ENCODE measurements at places on chromosomes 6 and 20.

- no peak overlapping the region for H3K27ac ChIP-seq
- peaks cover 9% of the 10 kb centered on the region for H3K4me1 ChIP-seq
- H3K4me3 ChIP-seq, result no peak overlapping the region
These were observed 77.1 kb downstream of the TBC1D7 start for GRCh38 chr6:13251242-13251641.

GRCh38 chr6:147933224-147933623 is 409.4 kb upstream of the SASH1 start:
- H3K4me1 ChIP-seq, result no peaks in the 10 kb centered on the region
- no peaks in the 10 kb centered on the region for H3K27me3 ChIP-seq
- no peak overlapping the region for H3K4me3 ChIP-seq
- H3K36me3 ChIP-seq, result peaks cover 1% of the 10 kb centered on the region
- DNase-seq, result no peak
- H3K27ac ChIP-seq, result no peak overlapping the region

GRCh38 chr6:115783402-115784061 is 277.2 kb downstream of the FRK start:
- H3K4me3 ChIP-seq, result no peak overlapping the region
- H3K36me3 ChIP-seq, result no peaks in the 10 kb centered on the region
- DNase-seq, result no peak
- no peaks in the 10 kb centered on the region for H3K4me1 ChIP-seq
- H3K27me3 ChIP-seq, result peaks cover 3% of the 10 kb centered on the region

- no peak for DNase-seq
- H3K36me3 ChIP-seq, result peaks cover 5% of the 10 kb centered on the region
- peaks cover 9% of the 10 kb centered on the region for H3K4me1 ChIP-seq
These were observed 482.9 kb upstream of the SOX4 start for GRCh38 chr6:21110684-21111083.

GRCh38 chr20:64109831-64110391 is 2.5 kb upstream of the NPBWR2 start:
- no peak overlapping the region for H3K27ac ChIP-seq
- H3K4me1 ChIP-seq, result peaks cover 25% of the 10 kb centered on the region
- DNase-seq, result no peak
- H3K4me3 ChIP-seq, result no peak overlapping the region
- no peaks in the 10 kb centered on the region for H3K36me3 ChIP-seq
- H3K27me3 ChIP-seq, result no peaks in the 10 kb centered on the region

GRCh38 chr6:41177287-41177686 is 14.4 kb upstream of the TREM2 start:
- peak overlapping the region; percentile 2 for H3K27ac ChIP-seq
- H3K36me3 ChIP-seq, result no peaks in the 10 kb centered on the region
- no peak overlapping the region for H3K4me3 ChIP-seq
- no peak for DNase-seq
- peaks cover 2% of the 10 kb centered on the region for H3K27me3 ChIP-seq
- H3K4me1 ChIP-seq, result peaks cover 6% of the 10 kb centered on the region

- no peaks in the 10 kb centered on the region for H3K27me3 ChIP-seq
- H3K27ac ChIP-seq, result no peak overlapping the region
- no peaks in the 10 kb centered on the region for H3K4me1 ChIP-seq
- no peaks in the 10 kb centered on the region for H3K36me3 ChIP-seq
These were observed 532.1 kb upstream of the CHD6 start for GRCh38 chr20:42150230-42150629.

- peaks cover 3% of the 10 kb centered on the region for H3K36me3 ChIP-seq
- no peak overlapping the region for H3K4me3 ChIP-seq
- peaks cover 8% of the 10 kb centered on the region for H3K4me1 ChIP-seq
- DNase-seq, result no peak
These were observed 82.8 kb upstream of the E2F3 start for GRCh38 chr6:20318851-20319387.

- H3K27me3 ChIP-seq, result no peaks in the 10 kb centered on the region
- no peak overlapping the region for H3K4me3 ChIP-seq
- no peak overlapping the region for H3K27ac ChIP-seq
- peaks cover 43% of the 10 kb centered on the region for H3K36me3 ChIP-seq
These were observed 114.3 kb downstream of the UBE3D start for GRCh38 chr6:82951389-82951788.

- H3K27me3 ChIP-seq, result no peaks in the 10 kb centered on the region
- peaks cover 57% of the 10 kb centered on the region for H3K4me1 ChIP-seq
- no peak for DNase-seq
- H3K36me3 ChIP-seq, result no peaks in the 10 kb centered on the region
- peak overlapping the region; percentile 83 for H3K27ac ChIP-seq
These were observed 26.7 kb downstream of the FOXO3 start for GRCh38 chr6:108587258-108588059.

- H3K4me3 ChIP-seq, result no peak overlapping the region
- no peak overlapping the region for H3K27ac ChIP-seq
- H3K4me1 ChIP-seq, result peaks cover 3% of the 10 kb centered on the region
- DNase-seq, result no peak
- H3K27me3 ChIP-seq, result peaks cover 19% of the 10 kb centered on the region
These were observed 33.8 kb upstream of the PMEPA1 start for GRCh38 chr20:57743450-57744095.

- H3K36me3 ChIP-seq, result no peaks in the 10 kb centered on the region
- H3K27ac ChIP-seq, result no peak overlapping the region
- no peaks in the 10 kb centered on the region for H3K27me3 ChIP-seq
- H3K4me3 ChIP-seq, result no peak overlapping the region
These were observed 81.9 kb upstream of the CEP162 start for GRCh38 chr6:84309336-84309735.

DNA sequence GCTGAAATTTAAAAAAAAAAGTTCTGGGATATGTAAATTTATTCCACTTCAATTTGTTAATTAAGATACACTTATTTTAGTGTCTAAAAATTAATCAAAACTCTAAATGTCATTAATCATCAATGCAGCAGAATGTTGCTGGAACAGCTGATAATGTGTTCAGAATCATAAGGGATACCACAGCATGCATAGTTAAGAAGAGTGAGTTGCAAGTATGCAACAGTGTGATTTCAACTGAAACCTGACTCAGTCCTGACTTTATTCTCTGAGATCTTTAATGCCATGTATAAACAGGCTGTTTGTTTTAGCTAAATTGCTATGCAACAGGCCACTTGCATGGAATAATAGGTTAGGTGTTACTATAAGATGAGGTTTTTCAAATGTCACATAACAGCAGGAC is 1.4 kb downstream of the GRIK2 start:
- no peaks in the 10 kb centered on the region for H3K36me3 ChIP-seq
- H3K27me3 ChIP-seq, result peaks cover 15% of the 10 kb centered on the region
- H3K4me3 ChIP-seq, result no peak overlapping the region
- DNase-seq, result no peak

DNA sequence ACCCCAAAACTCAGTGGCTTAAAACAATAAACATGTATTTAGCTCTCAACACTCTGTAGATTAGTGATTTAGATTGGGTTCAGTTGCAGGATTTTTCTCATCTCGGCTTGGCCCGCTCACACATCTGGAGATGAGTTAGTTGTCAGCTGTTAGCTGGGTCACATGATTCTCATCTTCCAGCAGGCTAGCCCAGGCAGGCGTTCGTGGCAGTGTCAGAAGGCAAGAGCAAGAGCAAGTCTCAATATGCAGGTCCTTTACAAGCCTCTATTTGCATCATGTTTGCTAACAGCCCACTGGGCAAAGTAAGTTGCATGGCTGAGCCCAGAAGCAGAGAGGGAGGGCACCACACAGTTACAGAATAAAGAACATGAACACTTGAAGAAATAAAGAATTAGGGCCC is 83.6 kb upstream of the MYLIP start:
- H3K4me1 ChIP-seq, result peaks cover 9% of the 10 kb centered on the region
- no peaks in the 10 kb centered on the region for H3K36me3 ChIP-seq
- H3K27me3 ChIP-seq, result no peaks in the 10 kb centered on the region
- no peak overlapping the region for H3K4me3 ChIP-seq
- DNase-seq, result no peak

DNA sequence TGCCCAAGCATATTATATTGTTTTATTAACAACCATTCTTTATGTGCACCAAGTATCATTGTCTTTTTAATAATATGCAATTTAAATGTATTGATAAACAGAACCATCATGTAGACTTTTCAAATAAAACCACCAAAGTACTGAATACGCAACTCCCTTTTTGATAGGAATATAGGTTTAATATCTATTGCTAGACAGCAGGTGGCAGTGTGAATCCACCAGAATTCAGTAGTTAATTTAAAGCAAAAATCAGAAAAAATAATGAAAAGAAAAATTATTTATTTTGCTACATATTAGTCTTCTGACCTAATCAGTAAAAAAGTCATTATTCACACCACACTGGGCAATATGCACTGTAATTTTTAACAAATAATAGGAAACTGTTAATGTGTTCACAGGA is 143.7 kb downstream of the KLHL32 start:
- no peak overlapping the region for H3K4me3 ChIP-seq
- no peaks in the 10 kb centered on the region for H3K4me1 ChIP-seq
- H3K27ac ChIP-seq, result no peak overlapping the region
- peaks cover 4% of the 10 kb centered on the region for H3K27me3 ChIP-seq
- no peak for DNase-seq

DNA sequence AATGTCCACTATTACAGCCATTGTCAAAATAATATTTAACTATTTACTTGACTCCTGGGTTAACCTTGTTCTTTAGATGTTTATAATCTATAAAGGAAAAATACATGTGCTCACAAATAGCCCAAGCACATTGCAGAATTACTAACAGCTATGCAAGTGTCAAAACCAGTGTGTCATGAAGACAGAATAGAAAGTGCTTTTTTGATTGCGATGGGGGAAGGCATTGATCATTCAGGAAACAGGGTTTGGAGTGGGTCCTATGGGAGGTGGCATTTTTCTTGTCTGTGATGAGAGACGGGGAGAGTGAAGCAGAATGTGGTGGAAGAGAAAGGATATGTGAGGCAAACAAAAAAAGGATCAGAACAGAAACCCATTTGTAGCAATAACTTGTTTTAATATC is 1.0 kb upstream of the AGPAT4 start:
- peaks cover 11% of the 10 kb centered on the region for H3K27me3 ChIP-seq
- no peak overlapping the region for H3K27ac ChIP-seq
- no peak overlapping the region for H3K4me3 ChIP-seq
- H3K36me3 ChIP-seq, result no peaks in the 10 kb centered on the region

DNA sequence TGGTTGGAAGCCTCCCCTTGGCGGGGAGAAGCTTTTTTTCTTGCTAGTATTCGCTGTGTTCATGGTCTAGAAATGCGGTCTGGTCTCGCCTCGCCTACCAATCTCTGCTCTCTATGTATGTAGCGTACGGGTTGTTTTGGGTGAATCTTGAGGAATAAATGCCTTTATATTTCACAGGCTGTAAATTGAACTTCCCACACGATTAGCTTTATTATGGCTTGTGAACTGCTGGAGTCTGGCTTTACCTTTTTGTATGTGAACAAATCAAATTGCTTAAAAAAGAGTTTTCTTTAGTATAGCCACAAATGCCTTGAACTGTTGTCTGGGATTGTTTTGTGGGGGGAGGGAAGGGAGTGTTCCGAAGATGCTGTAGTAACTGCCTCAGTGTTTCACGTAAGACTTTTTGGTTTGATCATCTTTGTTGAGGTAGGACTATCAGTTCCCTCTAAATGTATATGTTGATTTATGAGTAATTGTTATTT is 2.2 kb downstream of the INSM1 start:
- peak overlapping the region; percentile 69 for H3K4me3 ChIP-seq
- H3K36me3 ChIP-seq, result no peaks in the 10 kb centered on the region
- H3K27me3 ChIP-seq, result peaks cover 26% of the 10 kb centered on the region
- H3K27ac ChIP-seq, result no peak overlapping the region

DNA sequence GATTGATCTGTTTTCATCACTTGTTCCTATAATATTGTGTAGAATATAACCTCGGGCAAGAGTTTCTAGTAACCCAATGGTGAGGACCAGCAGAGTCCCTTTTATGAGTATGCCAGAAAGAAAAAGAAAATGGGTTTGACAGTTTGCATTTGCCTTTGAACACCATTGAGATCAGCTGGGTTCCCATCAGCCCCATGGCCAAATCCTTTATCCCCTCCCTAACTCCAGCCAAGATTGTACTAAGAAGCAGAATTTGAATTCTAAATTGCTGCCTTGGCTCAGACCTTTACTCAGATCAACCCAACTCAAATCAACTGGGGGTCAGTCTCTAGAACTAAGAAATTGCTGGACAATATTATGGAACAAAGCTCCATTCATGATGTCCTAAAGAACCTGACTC is 187.4 kb downstream of the TBC1D7 start:
- DNase-seq, result no peak
- no peak overlapping the region for H3K27ac ChIP-seq
- H3K4me3 ChIP-seq, result no peak overlapping the region
- H3K4me1 ChIP-seq, result peaks cover 2% of the 10 kb centered on the region
- H3K27me3 ChIP-seq, result no peaks in the 10 kb centered on the region
- no peaks in the 10 kb centered on the region for H3K36me3 ChIP-seq

GRCh38 chr6:112320561-112321318 is 26.4 kb upstream of the RFPL4B start:
- DNase-seq, result no peak
- H3K27ac ChIP-seq, result no peak overlapping the region
- H3K4me1 ChIP-seq, result no peaks in the 10 kb centered on the region
- peaks cover 2% of the 10 kb centered on the region for H3K27me3 ChIP-seq
- H3K4me3 ChIP-seq, result no peak overlapping the region
- H3K36me3 ChIP-seq, result no peaks in the 10 kb centered on the region

DNA sequence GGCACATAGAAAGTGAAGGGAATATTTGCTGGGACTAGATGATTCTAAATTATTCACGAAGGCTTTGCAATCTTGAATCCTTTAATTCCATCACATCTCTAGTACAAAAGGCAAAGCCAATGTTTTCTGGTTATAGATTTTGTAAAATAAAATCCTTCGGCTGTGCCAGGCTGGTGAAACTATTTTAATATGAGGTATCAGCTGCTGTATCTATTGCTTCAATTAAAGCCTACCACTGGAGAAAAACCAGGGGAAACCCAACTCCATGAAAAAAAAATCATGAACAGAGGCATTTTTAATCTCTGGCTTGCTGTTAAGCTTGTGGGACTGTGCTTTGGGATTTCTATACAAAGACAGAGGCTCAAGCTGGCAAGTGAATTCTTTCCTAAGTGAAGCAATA is 271.8 kb downstream of the QKI start:
- H3K27ac ChIP-seq, result no peak overlapping the region
- H3K36me3 ChIP-seq, result peaks cover 2% of the 10 kb centered on the region
- H3K4me1 ChIP-seq, result peaks cover 12% of the 10 kb centered on the region
- DNase-seq, result no peak

DNA sequence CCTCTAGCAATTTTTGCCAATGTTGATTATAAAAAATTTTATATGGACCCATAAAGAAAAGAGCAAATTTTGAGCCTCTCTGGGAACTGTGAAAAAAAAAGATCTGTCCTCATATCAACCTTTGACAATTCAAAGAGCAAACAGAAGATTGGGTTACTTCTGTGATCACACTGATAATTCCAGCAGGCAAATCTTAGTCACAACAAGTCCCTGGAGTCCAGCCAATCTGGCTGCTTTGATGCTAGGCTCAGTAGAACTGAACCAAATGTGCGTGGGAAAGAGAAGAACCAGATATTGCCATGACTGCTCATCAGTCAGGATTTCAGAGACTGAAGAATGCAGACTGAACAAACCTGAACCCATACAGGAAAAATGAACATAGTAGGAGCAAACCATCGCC is 438.4 kb upstream of the FLRT3 start:
- H3K27me3 ChIP-seq, result no peaks in the 10 kb centered on the region
- H3K27ac ChIP-seq, result no peak overlapping the region
- no peaks in the 10 kb centered on the region for H3K36me3 ChIP-seq
- DNase-seq, result no peak
- H3K4me1 ChIP-seq, result no peaks in the 10 kb centered on the region
